Activated CD8-positive, alpha-beta memory T cell treated with anti-CD3 and anti-CD28 coated beads, Interleukin-2, amount 10 ng/mL, durations not matched to agents 7 days and 5 days (primary cell): ENCODE measurements at places on chromosomes 16 and 17. TPM values are rescaled to one million over a fixed set of nuclear protein-coding genes. Genes with fewer than 3 reads are reported as not detected.

GRCh38 chr17:8155231-8155995 is 3.2 kb upstream of the PER1 start:
- no peak for DNase-seq

- no peak for DNase-seq
Observed at GRCh38 chr16:90031931-90032673, 12.8 kb upstream of the DBNDD1 start.

GRCh38 chr16:53605356-53605755 is 98.3 kb downstream of the RPGRIP1L start:
- DNase-seq = no peak

- no peak for DNase-seq
Observed at GRCh38 chr17:32723310-32723955, 153.5 kb downstream of the MYO1D start.

DNA sequence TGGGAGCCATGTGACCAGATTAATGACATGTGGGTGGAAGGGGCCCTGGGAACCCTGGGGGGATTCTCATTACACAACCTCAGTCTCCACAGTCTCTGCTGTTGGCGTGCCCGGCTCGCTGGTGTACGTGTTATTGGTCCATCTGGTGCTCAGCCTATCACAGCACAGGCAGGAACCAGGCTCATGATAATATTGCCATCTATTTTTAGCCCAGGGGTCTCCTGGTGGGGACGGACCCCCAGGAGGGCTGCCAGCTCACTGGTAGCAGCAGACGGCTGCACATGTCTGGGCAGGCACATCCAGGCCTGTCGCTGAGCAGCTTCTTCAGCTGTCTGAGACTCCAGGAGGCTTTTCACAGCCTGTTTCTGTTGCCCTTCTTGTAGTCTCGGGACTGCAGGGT is 123.8 kb downstream of the RAB11FIP4 start:
- DNase-seq = no peak

CRYM gene
- total RNA-seq = not detected

EVPLL gene
- not detected for total RNA-seq
